ENCODE measurements at places on chromosomes 12 and 14.

DNA sequence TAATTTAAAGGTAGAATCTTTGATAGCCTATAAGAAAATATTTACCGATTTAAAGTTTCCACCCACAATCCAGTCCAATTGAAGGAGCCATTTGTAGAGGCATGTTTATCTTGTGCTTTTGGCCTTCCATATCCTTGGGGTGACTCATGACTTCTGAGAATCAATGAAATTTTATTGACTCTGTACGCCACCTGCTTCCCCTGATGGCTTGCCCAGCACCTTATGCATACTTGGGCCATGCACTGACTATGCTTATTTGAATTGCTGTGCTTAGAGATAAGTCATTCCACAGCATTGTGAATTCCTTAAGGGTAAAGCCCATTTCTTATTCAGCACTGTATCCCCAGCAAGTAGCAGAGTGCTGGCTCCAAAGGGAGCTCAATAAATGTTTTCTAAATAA lies 954.8 kb upstream of the SEL1L start:
- no peak for DNase-seq

GRCh38 chr14:99755068-99755405 lies 38.2 kb upstream of the EML1 start:
- no peak for DNase-seq

DNA sequence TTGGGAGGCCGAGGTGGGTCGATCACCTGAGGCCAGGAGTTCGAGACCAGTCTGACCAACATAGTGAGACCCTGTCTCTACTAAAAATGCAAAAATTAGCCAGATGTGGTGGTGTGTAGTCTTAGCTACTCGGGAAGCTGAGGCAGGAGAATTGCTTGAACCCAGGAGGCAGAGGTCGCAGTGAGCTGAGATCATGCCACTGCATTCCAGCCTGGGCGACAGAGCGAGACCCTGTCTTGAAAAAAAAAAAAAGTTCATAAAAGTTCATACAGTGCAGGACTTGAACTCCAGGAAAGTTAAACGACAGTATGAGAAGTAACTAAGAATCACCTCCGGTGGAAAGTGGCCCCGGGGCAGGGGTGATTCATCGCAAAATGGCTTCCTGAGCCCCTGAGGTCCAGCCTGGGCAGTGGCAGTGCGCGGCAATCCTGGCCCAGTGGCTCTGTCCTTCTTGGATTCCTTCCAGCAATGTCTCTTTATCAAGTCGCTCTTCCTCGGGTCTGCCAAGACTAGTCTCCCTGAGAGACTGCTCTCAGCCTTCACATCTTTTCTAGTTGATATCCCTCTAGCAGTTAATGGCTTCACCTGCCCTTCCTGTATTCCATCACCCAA lies 16.7 kb upstream of the MAP1LC3B2 start:
- no peak for DNase-seq

GRCh38 chr12:112198120-112198733 lies 72.9 kb downstream of the TRAFD1 start:
- peak; percentile 2 for DNase-seq

DNA sequence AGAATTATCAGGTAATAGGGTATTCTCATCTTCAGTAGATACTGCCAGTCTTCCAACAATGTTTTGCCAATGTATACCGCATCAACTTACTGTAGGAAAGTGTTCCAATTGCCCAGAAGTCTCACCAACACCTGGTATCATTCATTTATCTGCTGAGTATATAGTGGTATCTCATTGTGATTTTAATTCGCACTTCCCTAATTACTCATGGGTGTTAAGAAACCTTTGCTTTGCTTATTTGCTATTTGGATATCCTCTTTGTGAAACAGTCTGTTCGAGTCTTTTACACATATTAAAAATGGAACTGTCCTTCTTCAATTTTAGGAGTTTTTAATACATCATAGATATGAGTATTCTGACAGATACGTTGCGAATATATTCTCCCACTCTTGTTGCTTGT lies 6.1 kb downstream of the TM7SF3 start:
- DNase-seq: no peak

GRCh38 chr12:9392842-9393241 lies 184.6 kb upstream of the PZP start:
- DNase-seq: no peak

Data from stimulated activated CD8-positive, alpha-beta memory T cell treated with anti-CD3 and anti-CD28 coated beads, Interleukin-7, amount 100 ng/mL, for 1 hour (primary cell).